EH (cell line): ENCODE measurements at places on chromosomes 3 and 15.

DNA sequence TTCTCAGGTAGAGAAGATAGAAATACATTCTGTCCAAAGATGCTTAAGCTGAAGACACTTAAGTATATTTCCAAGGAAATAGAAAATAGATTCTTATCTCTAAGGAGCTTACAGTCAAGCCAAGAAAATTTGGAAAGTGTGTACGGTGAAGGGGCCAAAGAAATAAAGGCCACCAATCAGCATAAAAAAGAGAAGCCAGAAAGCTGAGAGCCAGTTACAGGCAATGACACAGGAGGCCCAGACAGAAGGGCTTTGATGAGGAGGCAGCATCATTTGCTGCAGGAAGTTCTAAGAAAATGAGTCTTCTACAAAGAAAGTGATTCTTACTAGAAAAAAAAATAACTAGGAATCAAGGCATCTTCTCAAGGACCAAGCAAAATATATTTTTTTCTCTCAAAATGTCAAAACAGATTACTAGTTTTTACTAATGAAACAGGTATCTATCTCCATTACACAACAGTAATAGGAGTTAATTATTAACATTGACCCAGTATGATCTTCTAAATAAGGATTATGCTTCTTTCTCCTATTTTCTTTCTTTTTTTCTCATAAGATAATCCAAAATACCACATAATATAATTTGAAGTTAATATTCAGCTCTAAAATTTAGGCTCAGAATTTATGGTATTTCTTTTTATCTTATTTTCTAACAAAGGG lies 82.1 kb upstream of the PHLDB2 start:
- no peak for DNase-seq

- DNase-seq: no peak
Measured at GRCh38 chr15:57961919-57962318, 103.6 kb downstream of the ALDH1A2 start.

- no peak for DNase-seq
Measured at GRCh38 chr3:104298662-104299061, 1068.0 kb upstream of the ALCAM start.

- peak; percentile 32 for DNase-seq
Measured at GRCh38 chr15:64697911-64698369, 77.4 kb downstream of the RBPMS2 start.

DNA sequence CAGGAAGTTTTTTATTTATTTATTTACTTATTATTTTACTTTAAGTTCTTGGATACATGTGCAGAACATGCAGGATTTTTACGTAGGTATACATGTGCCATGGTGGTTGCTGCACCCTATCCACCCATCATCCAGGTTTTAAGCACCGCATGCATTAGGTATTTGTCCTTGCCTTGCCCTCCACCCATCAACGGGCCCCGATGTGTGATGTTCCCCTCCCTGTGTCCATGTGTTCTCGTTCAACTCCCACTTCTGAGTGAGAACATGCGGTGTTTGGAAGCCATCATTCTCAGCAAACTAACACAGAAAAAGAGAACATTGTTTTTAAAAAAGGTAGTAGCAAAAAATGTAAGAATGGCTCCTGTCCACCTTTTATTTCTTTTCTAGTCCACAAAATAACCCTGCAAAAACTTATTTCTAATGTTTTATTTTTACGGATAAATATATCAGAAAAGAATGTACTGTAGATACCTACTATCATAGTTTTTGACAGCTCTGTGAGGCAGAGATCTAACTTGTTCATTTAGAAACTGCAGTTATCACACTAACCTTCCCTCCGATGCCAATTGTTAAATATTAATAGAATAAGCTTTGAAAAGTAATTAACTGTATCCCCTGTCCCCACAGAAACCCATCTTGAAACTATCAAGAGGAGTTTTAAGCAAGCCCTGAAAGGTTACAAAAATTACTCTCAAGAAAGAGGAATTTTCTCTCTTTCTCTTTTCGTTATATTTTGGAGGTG lies 189.2 kb downstream of the LPP start:
- DNase-seq: no peak

DNA sequence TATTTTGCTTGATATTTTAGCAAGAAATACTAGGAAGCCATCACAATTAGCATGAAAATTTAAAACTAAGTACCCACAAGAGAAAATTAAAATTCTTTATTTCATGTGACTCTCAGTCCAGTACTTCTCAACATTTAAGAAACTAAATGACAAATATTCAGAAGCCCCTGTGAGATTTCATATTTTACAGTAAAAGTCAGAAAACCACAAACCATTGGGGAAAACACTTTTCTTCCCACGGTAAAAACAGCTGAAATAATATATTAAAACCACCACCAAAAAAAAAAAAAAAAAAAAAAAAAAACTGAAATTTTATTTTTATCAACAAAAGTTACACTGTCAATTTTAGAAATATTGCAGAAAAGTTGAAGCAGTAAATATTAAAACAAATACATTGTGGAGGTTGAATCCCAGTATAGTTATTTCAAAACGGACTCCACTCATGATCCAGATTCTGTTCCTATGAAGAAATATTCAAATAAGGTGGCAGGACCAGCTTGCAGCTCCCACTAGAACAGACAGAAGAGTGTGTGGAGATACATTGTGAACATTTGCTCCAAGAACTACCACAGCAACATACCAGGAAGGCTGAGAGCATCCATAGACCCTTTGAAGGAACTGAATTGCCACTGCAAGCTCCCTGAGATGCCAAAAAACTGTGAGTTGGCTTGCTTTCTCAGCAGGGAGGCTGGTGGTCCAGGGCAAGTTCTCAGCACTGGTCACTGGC lies 308.2 kb downstream of the CTNNB1 start:
- no peak for DNase-seq

GRCh38 chr3:76495216-76495615 lies 544.7 kb upstream of the ROBO2 start:
- DNase-seq: no peak

- DNase-seq: no peak
Measured at GRCh38 chr3:134341389-134341788, 32.9 kb downstream of the AMOTL2 start.

GRCh38 chr3:30695302-30696061 lies 89.1 kb downstream of the TGFBR2 start:
- no peak for DNase-seq

DNA sequence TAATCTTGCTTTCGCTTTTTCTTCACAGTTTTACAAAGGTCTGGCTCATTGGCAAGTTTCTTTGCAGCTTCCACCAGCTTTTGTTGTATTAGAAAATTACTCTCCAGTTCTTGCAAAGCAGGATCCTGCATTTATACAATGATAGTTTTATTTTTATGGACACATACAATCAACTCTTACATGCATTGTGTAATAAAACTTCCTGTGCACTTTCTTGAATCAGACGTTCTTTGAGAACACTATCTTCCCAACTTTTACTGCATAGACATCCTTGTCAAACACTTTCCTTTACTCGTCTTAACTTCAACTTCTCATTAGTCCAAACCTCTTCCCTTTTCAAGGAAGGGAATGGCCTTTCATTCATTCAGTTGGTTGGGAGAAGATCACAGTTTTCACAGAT lies 71.4 kb upstream of the LMOD3 start:
- no peak for DNase-seq

GRCh38 chr3:17442332-17443049 lies 299.9 kb downstream of the TBC1D5 start:
- DNase-seq: no peak

DNA sequence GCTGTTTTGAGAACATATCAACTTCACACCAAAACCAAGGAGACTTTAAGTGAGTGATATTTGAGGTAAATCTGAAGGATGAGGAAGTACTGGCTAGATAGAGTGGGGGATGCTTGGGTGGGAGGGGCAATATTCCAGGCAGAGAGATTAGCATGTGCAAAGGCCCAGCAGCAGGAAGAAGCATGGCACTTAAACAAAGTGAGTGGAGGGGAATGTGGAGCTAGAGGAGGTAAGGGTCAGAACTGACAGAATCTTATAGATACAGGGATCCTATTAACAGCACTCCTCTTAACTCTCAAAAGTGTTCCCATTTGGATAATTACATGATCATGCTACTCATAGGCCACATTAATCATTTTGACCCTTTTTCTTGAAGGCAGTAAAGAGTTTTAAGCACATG lies 41.4 kb upstream of the SPRED1 start:
- no peak for DNase-seq

DNA sequence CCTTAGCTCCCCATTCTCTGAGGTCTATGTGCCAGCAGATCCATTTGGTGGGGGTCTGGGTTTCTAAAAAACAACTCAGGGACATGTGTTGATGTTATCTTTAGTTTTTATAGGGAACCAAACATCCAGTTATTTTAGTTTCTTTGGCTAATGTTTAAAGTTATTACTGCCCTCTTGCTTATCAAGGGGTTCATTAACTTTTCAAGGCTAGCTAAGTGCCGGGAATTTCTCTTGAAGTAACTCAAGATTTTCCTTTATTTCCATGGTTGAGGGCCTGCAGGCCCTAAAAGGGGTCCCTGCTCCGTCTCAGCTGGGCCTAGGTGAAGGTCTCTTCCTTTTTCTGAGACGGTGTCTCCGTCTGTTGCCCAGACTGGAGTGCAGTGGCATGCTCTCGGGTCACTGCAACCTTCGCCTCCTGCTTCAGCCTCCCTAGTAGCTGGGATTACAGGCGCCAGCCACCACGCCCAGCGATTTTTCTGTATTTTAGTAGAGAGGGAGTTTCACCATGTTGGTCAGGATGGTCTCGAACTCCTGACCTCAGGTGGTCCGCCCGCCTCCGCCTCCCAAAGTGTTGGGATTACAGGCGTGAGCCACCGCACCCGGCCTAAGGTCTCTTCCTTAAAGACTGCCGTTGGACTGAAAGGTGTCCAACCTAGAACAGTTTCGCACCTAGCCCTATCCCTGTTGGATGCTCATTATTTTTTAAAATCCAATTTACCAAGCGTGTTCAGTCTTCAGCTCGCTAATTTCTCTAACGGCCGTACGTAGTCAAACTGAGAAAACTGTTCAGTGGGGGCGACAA lies 1.3 kb upstream of the OXSR1 start:
- DNase-seq: no peak

- DNase-seq: no peak
Measured at GRCh38 chr15:56946150-56946549, 27.7 kb downstream of the TCF12 start.

- peak; percentile 91 for DNase-seq
Measured at GRCh38 chr3:144018776-144019175, 47.2 kb downstream of the DIPK2A start.

- peak; percentile 28 for DNase-seq
Measured at GRCh38 chr3:72384602-72385001, 463.6 kb downstream of the SHQ1 start.

GRCh38 chr3:68945225-68945624 lies 12.9 kb upstream of the TAFA4 start:
- DNase-seq: no peak

GRCh38 chr15:33309602-33310276 lies 1.0 kb upstream of the RYR3 start:
- DNase-seq: peak; percentile 5

GRCh38 chr3:117479095-117479494 lies 769.5 kb downstream of the TUSC7 start:
- no peak for DNase-seq

DNA sequence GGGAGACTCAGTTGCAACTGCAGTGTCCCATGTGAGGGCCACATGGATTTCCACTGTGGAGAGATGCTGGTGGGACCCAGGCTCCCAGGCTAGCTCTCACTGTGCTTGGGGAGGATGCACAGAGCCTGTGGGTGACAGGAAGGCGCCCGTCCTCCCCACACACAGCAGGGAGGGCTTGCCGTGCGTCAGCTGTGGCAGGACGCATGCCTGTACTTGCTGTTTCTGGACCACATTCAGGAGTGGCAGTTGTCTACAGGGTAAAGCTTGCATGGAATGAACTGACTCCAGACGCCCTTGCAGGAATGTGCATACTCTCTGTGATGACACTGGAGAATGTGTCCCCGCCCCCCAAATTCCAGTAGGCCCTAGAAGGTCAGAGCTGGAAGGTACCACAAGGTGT lies 63.8 kb upstream of the SNRPA1 start:
- DNase-seq: peak; percentile 76

GRCh38 chr15:48096355-48096786 lies 24.4 kb upstream of the SLC24A5 start:
- DNase-seq: no peak

- DNase-seq: no peak
Measured at GRCh38 chr3:31406896-31407295, 125.8 kb upstream of the STT3B start.

GRCh38 chr3:133277813-133278212 lies 122.0 kb upstream of the BFSP2 start:
- DNase-seq: no peak

DNA sequence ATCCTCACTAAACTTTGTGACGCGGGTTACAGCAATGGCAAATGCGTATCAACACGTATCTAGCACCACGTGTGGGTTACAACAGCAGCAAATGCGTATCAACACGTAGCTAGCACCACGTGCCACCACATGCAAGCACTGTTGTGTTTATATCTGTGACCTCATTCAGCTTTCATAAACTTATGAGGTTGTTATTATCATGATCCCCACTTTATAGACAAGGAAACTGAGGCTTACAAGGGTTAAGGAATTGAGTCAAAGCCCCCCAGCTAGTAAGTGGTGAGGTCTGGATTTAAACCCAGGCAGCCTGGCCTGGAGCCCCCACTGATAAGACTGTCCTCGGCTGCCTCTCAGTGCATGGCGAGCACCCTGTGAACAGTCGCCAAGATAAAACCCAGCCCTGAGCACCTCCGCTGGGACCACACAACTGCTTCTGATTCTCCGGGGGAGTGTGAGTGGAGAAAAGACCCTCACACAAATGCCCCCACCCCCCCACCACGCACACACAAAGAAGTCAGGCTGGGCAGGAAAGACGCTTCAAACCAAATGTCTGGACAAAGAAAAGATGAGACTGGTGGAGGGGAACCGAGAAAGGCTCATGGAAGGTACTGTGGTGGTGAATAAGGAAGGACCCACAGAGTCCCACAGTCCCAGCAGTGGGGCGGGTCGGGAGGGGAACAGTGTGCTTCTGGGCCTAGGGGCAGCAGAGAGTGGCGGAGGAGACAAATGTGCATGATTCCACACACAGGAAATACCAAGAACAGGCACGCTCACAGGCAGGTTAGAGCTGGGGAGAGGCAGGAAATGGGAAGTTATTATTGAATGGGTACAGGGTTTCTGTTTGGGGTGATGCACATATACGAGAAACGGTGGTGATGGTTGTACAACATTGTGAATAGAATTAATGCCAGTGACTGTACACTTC lies 173.4 kb downstream of the XXYLT1 start:
- peak; percentile 22 for DNase-seq

- peak; percentile 52 for DNase-seq
Measured at GRCh38 chr3:170137986-170138385, 43.5 kb downstream of the PHC3 start.
